ENCODE measurements at places on chromosomes 7 and 10.

DNA sequence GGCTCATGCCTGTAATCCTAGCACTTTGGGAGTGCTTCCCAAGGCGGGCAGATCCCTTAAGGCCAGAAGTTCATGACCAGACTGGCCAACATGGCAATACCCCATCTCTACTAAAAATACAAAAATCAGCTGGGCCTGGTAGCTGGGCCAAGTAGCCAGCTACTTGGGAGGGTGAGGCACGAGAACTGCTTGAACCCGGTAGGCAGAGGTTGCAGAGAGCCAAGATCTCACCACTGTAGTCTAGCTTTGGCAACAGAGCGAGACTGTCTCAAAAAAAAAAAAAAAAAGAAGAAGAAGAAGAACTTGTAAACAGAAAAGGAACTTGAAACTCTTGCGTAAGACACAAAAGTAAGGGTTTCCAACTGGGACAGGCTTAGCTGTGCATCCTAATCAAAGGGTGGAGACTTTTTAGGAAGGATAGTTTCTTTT, 5.6 kb upstream of the IFIT2 start:
- DNase-seq: no peak

GRCh38 chr7:40717242-40717641, 582.4 kb downstream of the SUGCT start:
- DNase-seq: peak; percentile 9

DNA sequence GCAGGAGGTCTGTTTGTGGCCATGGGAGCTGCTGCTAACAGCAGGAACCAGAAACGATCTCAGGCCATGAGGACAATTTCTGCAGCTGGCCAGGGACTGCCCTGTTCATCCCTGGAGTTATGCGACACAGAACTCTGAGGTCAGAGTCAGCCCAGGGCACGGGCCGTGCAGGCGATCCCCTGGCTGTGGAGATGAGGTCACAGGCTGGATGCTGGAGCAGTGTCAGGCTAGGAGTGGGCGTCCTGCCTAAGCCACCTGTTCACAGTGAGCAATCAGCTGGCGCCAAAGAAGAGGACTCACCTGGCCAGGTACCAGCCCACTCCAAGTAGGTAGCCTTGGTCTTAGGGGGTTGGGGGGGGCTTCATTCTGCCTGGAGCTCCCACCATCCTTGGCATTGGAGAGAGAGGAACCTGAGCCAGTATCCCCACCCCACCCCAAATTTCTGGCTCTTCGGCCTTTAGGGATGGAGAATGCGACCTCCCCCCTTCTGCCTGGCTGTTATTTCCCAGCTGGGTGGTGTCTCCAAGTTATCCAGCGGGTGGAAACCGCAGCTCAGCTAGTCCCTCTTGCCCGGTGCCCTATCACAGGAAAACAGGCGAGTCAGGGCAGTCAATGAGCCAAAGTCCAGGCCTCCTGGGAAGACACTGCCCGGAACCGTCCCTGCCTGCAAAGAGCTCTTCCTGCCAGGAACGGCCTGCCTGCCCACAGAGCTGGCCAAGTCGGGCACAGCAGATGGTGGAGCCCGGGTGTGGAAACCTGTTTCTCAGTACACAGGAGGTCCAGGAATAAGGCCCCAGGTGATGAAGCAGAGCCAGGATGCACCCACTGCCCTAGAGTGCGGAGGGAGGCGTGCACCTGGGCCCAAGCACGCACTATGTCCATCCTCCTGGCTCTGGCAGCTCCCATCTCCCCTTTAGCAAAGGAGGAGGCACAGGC, 1.8 kb upstream of the TTYH3 start:
- no peak for DNase-seq

GRCh38 chr7:51190969-51191368, 125.6 kb downstream of the COBL start:
- no peak for DNase-seq

- DNase-seq: no peak
Observed at GRCh38 chr10:102120991-102121738, 997 bp upstream of the LDB1 start.

GRCh38 chr10:114982989-114983388, 45.0 kb downstream of the TRUB1 start:
- no peak for DNase-seq

DNA sequence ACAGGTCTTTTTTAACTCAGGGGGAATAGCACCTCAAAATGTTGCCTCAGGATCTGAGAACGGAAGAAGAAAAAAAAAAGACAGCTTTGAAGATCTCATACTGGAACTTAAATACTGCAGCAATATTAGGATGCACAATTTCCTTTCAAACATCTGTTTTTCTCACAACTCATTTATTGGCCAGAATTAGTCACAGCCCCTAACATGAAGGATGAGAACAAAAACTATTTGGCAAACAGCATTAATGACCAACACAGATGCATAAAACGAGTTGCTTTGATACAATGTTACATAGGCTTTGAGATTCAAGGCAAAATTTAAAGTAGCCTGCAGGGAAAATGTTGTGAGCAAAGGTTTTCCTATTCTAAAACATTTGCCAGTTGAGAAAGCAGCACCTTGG, 36.5 kb downstream of the JMJD1C start:
- no peak for DNase-seq

DNA sequence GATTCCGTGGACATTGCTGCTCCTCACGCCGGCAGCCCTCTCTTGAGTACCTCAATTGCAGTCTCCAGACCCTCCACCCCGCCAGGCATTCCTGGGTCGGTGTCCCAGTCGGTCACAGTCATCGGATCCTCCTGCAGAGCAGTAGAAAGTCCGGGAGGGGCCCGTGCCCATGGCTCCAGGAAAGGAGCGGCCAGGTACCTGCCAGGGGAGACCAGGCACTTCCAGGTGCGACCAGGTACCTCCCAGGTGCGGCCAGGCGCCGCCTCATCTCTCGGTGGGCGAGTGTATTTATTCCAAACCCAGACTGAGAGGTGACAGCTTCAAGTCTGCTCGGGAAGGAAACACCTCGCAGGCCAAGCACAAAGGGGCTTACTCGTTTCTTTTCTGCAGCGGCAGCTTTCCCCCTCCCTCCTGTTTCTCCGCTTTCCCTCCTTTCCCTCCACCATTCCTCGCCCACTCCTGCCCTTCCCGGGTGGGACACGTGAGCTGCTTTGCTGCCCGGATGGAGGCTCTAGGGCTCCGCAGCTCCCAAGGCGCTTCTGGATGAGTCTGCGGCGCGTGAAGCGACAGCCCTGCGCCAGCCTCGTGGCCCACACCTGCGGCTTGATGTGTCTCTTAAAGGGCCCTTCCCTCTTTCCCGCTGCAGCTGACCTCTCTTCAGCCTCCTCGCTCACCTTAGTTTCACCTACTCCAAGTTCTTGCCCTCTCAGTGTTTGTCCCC, 39.4 kb upstream of the AGK start:
- DNase-seq: no peak

- DNase-seq: no peak
Observed at GRCh38 chr7:121398246-121398645, 2.1 kb upstream of the FAM3C start.

DNA sequence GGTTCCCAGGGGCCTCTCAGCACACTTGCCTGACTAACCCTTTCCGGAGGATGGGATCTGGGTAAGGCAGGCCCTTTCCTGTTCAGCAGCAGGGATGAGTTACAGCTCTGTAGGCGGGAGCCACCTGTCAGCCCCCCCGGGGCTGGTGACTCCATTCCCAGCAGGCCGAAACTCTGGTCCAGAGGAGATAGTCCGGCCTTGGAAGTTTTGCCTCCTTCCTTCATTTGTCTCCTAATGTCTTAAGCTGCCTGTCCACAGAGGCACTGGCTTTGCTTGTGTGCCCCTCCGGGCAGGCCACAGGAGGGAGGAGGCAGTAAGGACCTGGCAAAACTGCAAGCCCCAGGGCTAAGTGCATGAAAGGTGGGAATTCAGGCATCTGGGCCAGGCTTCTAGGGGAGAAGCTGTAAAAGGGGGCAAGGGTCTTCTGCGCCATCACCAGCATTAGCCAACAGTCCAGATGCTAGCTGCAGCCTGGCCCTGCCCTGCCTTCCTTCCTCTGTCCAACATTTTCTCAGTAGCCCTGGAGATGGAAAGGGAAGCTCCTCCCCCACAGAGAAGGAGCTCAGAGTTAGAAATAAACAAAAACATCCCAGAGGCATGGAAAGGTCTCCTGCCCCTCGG, 1.2 kb downstream of the ADIRF start:
- DNase-seq: no peak

GRCh38 chr10:3330663-3331062, 158.1 kb upstream of the PITRM1 start:
- no peak for DNase-seq

DNA sequence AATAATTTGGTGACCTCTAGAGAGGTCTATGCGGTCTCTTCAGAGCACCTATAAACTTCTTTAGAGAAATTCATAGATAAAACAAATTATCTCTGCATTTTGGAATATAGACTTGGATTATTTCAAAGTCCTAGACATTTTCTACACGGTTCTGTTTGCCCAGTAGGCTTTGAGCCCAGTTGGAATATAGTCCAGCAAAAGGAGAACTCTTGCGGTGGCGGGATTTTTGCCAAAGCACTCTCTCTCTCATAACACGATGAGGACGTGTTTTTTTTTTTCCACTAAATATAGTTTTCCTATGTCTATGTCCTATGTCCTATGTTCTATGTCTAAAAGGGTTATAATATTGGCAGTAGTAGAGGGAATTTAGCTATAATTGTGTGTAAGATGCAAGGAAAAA, 164.9 kb upstream of the AGR3 start:
- no peak for DNase-seq

GRCh38 chr10:116676118-116676517, 55.4 kb downstream of the PNLIPRP2 start:
- DNase-seq: no peak

DNA sequence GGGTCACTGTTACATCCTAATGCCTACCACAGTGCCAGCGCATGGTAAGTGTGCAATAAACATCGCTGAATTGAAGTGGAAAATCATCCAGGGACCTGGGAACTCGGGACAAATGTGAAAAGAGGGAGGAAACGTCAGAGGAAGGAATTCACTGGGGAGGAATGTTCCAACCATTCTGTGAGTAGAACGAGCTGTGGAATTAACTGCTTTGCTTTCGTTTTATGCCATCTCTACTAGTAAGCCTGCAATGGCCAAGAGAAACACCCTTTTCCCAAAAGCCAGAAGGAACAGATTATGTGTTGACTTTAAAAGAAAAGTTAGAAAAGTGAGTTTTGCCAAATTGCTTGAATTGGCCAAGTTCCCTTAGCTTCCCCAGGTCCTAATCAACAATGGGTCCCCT, 1044.9 kb downstream of the TYW1 start:
- DNase-seq: no peak

- no peak for DNase-seq
Observed at GRCh38 chr7:133009426-133010252, 72.3 kb downstream of the CHCHD3 start.

- DNase-seq: no peak
Observed at GRCh38 chr7:129189661-129190310, 1.4 kb downstream of the SMO start.

- no peak for DNase-seq
Observed at GRCh38 chr10:69750725-69751124, 51.0 kb upstream of the COL13A1 start.

GRCh38 chr10:66827353-66827752, 98.5 kb upstream of the LRRTM3 start:
- DNase-seq: no peak

- no peak for DNase-seq
Observed at GRCh38 chr7:2529161-2530070, 9.8 kb downstream of the LFNG start.

- DNase-seq: no peak
Observed at GRCh38 chr7:28762651-28763050, 195.5 kb downstream of the TRIL start.

DNA sequence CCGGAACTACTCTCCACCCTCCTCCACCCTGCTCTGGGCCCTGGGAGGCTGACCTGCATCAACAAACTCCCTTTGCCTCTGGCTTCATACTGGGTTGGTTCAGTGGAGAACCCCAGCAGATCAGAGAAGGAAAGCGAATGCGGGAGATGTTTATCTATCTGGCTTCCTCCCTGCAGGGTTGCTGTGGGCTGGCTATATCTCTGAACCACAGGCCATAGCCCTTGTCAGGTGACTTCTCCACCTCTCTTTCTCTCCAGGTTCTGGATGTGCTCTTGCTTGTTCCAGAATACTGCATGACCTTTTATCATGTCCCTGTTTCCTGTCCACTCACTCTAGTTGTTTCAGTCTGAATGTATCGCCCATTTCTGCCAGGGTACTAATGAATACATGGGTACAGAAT, 51.7 kb upstream of the IFRD1 start:
- DNase-seq: peak; percentile 22

GRCh38 chr10:70915206-70915605, 26.8 kb upstream of the PCBD1 start:
- no peak for DNase-seq

- no peak for DNase-seq
Observed at GRCh38 chr7:138584696-138585095, 116.5 kb downstream of the SVOPL start.

GRCh38 chr10:70518695-70519094, 40.1 kb downstream of the PALD1 start:
- DNase-seq: no peak

- DNase-seq: no peak
Observed at GRCh38 chr10:132671228-132672154, 114.5 kb downstream of the NKX6-2 start.

GRCh38 chr10:71649631-71650030, 69.9 kb downstream of the C10orf105 start:
- no peak for DNase-seq

DNA sequence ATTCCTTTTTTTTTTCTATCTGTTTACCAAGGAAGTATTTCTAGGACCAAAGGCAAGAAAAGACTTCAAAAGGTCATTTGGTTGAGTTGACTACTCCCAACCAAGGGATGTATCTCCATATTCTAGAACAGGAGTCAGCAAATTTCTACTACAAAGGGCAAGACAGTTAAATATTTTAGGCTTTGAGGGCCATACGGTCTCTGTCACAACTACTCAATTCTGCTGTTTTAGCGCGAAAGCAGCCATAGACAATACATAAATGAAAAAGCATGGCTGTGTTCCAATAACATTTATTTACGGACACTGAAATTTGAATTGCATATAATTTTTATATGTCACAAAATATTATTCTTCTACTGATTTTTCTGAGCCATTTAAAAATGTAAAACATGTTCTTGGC, 8.5 kb upstream of the ARID5B start:
- DNase-seq: no peak
